ENCODE measurements at places on chromosomes 13 and 19.

- DNase-seq = no peak
These were observed 94.3 kb downstream of the ERCC5 start for GRCh38 chr13:102940143-102940542.

DNA sequence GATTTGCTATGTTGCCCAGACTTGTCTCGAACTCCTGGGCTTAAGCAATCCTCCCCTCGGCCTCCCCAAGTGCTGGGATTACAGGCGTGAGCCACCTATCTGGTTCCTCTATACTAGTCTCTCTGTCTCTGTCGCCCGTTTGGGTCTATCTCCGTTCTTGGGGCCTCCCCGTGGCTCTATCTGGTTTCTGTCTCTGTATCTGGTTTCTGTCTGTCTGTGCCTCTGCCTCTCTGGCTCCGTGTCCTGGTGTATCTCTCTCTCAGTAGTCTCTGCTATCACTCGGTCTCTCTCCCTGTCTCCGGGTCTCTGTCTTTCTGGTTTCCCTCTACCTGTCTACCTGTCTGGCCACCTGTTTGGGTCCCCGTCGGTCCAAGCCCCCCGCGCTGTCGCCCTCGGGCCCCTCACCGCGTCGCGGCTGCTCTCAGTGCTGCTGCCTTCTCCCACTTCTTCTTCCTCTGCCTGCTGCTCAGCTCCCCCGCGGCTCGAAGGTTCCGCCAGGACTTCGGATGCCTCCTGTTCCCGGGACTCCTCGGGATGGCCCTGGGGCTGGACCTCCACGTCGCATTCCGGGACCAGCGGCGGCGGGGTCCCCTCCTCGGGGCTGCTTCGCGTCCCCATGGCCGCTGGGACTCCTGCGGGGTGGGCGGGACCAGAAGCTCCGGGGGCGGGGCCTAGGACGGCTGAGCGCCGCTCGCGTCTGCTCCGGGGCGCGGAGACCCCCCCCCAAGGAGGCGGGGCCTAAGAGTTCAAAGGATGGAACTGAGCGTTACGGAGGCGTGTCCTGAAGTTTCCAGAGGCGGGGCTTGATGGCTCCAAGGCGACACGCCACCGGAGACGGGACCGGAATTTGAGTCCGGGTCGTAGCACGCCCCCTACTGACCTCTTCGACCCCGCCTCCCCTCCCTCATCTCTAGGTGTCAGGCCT lies 783 bp downstream of the PHLDB3 start:
- peak; percentile 96 for DNase-seq

DNA sequence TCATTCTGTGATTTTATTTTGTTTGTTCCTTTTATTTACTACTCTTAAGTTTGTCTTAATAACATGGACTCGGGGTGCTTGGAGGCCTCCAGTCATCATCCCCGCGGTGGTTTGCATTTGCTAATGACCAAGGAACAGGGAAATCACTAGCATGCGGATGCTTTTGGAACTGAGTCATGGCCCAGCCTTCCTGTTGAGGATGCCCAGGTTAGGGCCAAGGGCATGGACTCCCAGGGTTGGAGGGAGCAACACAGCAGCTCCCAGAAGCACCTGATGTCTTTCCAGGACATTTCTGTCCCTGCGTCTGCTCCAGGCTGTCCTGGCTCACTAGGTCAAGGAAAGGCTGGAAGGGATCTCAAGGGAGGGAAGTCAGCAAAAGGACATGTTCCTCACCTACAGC lies 423.7 kb upstream of the TSHZ3 start:
- no peak for DNase-seq

GRCh38 chr19:49884760-49885159 lies 7.3 kb downstream of the TBC1D17 start:
- no peak for DNase-seq

DNA sequence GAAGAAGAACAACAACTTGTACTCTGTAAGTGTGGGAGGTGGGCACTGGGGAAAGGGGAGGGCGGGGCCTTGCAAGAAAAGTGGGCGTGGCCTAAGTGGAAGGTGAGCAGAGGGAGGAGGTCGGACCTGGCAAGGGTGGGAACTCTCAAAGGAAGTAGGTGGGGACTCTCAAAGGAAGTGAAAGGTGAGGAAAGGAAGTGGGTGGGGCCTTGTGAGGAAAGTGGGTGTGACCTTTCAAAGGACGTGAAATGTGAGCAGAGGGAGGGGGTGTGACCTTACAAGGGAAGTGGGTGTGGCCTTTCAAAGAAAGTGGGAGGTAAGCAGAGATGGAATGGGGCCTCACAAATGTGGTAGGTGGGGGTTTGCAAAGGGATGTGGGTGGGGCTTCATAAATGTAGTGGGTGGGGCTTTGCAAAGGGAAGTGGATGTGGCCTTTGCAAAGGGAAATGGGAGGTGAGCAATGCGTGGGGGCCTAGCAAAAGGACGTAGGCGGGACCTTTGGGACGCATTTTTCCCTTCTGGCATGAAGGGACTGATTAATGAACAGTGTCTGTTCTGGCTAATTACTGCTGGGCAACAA lies 25.9 kb downstream of the ACSBG2 start:
- peak; percentile 20 for DNase-seq

DNA sequence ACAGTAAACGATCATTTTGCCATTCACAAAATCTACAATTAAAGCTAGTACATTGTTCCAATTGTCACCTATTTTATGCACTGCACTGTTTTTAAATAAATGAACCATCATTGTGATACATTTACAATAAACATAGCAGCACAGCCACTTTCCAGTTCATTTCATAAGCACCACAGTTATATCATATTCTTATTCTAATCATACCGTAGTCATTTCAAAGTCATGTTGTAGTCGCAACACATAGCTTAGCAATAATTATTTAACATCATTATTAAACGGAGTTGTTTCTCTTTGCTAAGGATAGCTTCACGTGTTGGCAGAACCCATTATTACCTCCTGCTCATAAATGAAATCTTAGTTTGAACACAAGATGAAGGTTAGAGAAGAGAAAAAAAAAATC lies 2.2 kb upstream of the PCDH9 start:
- DNase-seq = no peak

DNA sequence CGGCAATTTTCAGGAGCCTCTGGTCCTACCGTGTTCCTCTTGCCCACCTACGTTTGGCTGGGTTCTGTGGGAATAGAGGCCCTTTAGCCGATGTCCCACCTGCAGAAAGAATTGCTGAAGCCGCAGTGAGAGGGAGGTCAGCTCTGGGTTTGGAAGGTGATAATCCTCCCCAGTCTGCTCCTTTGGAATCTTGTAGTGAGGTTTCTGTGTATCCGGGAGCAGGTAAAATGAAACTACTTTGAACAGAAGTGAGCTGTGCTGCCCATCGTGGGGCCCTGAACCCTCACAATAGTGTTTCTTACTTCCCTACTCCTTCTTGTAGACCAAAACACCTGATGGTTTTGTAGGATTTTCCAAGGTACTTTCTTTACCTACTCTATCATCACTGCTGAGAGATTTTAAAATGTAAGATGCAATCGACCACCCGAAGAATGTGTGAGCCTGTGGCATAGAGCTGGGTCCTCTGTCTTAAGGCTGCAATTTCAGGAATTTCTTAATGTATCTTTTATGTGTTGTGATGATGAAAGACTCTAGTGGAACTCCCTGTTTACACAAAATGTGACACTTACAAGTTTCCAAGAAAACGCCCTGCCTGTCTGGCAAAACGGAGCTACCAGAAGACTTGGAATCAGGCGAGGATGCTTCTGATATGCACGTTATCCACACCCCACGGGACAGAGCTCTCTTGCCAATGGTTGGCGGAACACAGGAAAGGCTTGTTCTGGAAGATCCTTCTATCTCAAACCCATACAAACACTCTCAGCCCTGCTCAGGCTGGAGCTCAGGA lies 76.1 kb downstream of the RGCC start:
- no peak for DNase-seq

DNA sequence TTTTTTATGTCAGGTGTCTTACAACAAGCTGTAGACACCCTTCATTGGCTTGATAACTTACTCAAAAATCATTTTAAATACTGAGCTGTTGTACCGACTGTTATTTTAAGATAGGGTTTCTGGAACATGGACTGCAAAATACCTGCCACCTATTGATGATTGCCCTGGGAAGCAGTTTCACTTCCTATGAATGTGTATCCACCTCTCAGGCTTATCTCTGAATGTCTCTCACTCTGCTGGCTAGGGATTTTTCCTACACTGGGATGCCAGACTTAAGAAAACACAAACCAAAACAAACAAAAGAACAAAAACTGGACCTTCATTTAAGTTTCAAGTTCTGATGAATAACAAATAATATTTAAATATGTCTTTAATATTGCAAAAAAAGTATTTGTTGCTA lies 663.7 kb downstream of the EFNB2 start:
- DNase-seq = no peak

DNA sequence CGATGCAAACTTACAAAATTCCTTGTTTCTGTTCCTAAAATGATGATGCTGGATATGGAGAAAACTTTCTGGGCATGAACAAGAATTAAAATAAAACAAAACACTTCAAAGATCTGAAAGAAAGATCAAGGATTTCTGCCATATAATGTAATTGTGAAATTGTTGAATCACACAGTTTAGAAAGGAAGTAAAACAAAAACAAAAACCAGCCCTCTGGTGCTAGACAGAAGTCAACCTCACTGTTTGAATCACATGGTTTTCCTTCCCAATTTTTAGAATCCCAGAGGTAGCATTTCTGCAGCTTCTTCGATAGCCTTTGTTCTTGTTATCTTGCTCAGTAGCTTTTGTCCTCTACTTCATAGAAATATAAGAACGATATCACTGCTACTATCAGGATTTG lies 118.2 kb upstream of the ARGLU1 start:
- DNase-seq = no peak

DNA sequence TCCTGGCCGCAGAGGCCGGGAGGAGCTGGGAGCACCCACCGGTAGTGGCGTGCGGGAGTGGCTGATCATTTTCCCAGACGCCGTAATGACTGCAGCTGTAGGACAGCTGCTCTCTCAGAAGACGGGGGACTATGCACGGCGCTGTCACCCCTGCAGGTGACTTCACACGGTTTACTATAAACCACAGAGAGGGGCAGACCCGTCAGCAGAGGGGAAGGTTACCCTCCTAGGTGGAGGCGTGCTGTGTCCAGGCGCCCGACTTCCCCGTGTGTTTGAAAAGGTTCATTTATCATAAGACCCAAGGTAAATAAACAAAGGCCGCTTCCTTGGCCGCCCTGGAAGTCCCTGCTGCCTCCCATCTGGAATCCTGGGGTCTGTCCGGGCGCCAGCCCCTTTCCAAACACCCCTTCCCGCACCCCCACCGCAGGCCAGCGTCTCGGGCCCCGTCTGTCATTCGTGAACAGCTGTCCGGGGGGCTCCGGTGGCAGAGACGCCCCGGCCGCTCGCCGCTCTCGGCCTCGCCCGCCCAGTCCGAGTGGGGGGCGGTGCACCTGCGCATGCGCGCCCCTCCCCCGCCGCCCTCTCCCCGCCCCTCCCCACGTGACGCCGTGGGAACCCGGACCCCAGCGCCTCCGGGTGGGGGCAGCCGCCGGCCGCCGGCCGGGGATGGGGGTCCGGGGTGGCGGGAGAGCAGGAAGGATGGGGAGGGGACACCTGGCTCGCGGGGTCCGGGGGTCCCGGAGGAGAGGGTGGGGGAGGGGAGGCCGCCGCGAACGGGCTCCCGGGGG lies 915 bp downstream of the SHC2 start:
- DNase-seq = peak; percentile 86

GRCh38 chr19:14056741-14057356 lies 5.0 kb downstream of the PALM3 start:
- DNase-seq = no peak

DNA sequence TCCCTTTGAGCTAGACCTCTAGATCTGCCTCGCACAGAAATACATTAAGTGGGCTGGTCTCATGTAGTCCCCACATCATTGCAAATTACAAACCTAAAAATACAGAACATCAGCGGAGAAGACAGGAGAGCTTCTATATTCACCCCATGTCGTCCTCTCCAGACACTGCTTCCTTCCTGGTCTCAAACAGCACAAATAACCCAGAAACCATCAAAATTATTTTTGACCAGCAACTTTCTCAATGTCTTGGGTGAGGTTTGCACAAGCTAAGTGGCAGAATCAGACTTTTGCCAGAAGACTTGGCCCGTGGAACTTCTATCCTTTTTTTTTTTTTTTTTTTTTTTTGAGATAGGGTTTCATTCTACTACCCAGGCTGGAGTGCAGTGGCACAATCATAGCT lies 28.2 kb downstream of the CLEC17A start:
- no peak for DNase-seq

DNA sequence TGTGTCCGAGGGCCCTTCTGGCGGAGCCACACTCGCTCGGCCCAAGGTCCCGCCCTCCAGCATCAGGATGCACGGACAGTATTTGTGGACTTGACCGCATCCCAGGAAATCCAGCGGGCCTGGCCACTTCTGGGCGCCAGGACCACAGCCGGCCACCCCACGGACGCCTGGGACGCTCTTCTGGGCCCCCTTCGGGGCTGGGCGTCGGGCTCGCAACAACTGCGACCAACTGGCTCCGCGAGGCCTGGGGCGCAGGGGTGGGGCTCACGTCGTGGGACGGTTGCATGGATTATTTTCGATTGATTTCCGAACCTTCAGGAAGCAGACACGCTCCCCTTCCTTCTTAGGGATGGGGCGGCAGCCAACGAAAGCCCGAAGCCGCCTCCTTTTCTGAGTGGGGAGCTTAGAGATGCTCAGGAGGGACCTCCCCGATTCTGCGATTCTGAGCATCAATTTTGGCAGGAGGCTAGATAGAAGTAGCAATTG lies 521 bp upstream of the NUP58 start:
- DNase-seq = peak; percentile 77

- no peak for DNase-seq
These were observed 41.2 kb downstream of the NFIX start for GRCh38 chr19:13036366-13036976.

GRCh38 chr19:17202249-17202648 lies 12.9 kb upstream of the USE1 start:
- no peak for DNase-seq

DNA sequence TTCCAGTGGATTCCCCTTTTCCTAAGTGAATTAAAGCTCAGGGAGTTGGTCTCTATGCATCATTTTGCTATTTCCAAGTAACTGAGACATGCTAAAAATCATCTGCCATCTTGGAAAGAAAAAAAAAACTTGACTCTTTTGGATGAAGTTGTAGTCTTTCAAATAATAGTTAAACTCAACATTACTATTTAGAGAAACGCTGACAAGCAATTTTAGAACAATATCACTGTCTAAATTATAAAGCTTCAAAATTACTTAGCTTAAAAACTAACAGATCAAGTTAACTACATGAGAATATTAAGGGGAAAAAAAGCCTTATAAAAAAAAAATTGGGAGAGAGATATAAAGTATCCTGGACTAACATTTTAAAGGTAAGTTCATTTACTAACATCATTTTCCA lies 68.5 kb downstream of the STOML3 start:
- DNase-seq = no peak

DNA sequence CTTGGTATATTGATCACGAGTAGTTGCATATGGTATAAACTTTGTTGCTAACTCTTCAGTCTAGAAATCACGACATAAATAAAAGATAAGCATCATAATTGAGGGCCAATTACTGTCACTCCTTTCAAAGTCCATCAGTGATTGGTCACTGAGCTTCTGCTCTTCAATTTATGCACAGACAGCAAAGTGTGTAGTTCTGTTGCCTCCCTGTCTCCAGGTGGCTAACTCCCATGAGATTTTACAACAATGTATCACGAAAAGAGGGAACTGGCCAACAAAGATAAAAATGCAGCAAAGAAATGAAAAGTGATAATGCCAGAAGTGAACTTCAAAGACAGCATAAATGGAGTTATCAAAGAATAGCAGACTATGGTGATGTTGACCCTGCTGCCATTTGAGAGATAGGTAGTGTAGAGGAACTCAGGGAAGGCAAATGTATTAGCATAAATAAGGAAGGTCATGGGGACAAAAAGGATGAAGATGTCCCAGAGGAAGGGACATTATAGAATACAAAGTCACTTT lies 12.7 kb upstream of the TNFSF14 start:
- no peak for DNase-seq

GRCh38 chr19:45473682-45474605 lies 6.1 kb downstream of the FOSB start:
- peak; percentile 68 for DNase-seq

GRCh38 chr13:50248516-50249143 lies 233.4 kb downstream of the KCNRG start:
- no peak for DNase-seq

All from right hindlimb (tissue), 1 donor.